ENCODE measurements at places on chromosomes 11 and 22. TPM values are rescaled to one million over a fixed set of nuclear protein-coding genes. Genes with fewer than 3 reads are reported as not detected.

RFPL3 gene
- total RNA-seq = not detected

GRCh38 chr11:125425601-125426000 lies 70.5 kb downstream of the FEZ1 start:
- H3K36me3 ChIP-seq = peaks cover 12% of the 10 kb centered on the region
- H3K27ac ChIP-seq = no peak overlapping the region
- peak; percentile 69 for DNase-seq
- H3K4me3 ChIP-seq = no peak overlapping the region
- no peaks in the 10 kb centered on the region for H3K27me3 ChIP-seq

DNA sequence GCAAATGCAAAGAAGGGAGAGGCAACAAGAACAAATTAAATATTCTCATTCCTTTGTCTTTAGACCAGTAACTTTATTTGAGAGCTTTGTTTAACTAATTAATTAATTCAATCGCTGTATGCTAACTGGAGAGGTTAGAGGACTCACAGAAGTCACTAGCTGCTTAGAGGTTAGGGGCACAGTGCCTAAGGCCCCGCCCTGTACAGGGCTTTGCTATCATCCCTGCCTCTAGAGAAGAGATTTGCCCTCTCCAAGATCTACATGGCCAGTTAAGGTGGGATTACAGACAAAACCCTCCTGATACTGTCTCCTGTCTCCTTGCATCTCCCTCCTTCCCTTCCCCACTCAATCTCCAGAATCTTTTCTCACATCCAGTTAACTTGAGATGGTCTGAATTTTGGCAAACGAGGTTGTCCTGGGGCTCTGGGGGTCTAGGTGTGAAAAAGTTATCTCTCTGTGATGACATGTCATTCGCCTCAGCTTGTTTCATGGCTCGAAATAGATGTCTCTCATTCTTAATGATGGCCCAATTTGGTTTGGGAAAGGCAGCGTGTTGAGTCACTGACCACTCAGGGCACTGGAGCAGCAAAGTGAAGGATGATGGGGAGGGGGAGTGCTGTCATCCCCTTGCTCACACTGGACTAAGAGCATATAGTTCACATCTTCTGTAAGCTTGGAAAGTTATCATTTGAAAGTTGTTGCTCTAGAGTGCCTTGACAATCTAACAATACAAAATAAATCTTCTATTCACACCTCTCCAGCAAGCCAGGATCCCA lies 190.9 kb downstream of the KIRREL3 start:
- H3K27me3 ChIP-seq = no peaks in the 10 kb centered on the region
- no peaks in the 10 kb centered on the region for H3K36me3 ChIP-seq
- H3K4me3 ChIP-seq = no peak overlapping the region
- no peak for DNase-seq
- H3K4me1 ChIP-seq = peaks cover 14% of the 10 kb centered on the region
- peak overlapping the region; percentile 3 for H3K27ac ChIP-seq

SCN4B gene
- total RNA-seq = 13.4 TPM

GRCh38 chr11:119683783-119684182 lies 45.2 kb downstream of the NECTIN1 start:
- no peak for DNase-seq
- H3K27ac ChIP-seq = no peak overlapping the region
- no peaks in the 10 kb centered on the region for H3K36me3 ChIP-seq
- H3K4me1 ChIP-seq = peaks cover 8% of the 10 kb centered on the region
- no peak overlapping the region for H3K4me3 ChIP-seq

GRCh38 chr11:12189543-12190235 lies 79.3 kb downstream of the MICAL2 start:
- H3K4me1 ChIP-seq = peaks cover 26% of the 10 kb centered on the region
- no peak overlapping the region for H3K27ac ChIP-seq

C11orf65 gene
- 1.3 TPM for total RNA-seq

GRCh38 chr22:25210793-25211192 lies 8.6 kb upstream of the CRYBB2 start:
- no peak overlapping the region for H3K27ac ChIP-seq
- H3K4me3 ChIP-seq = no peak overlapping the region
- no peaks in the 10 kb centered on the region for H3K27me3 ChIP-seq
- H3K4me1 ChIP-seq = no peaks in the 10 kb centered on the region

CHCHD10 gene
- 9.4 TPM for total RNA-seq

DNA sequence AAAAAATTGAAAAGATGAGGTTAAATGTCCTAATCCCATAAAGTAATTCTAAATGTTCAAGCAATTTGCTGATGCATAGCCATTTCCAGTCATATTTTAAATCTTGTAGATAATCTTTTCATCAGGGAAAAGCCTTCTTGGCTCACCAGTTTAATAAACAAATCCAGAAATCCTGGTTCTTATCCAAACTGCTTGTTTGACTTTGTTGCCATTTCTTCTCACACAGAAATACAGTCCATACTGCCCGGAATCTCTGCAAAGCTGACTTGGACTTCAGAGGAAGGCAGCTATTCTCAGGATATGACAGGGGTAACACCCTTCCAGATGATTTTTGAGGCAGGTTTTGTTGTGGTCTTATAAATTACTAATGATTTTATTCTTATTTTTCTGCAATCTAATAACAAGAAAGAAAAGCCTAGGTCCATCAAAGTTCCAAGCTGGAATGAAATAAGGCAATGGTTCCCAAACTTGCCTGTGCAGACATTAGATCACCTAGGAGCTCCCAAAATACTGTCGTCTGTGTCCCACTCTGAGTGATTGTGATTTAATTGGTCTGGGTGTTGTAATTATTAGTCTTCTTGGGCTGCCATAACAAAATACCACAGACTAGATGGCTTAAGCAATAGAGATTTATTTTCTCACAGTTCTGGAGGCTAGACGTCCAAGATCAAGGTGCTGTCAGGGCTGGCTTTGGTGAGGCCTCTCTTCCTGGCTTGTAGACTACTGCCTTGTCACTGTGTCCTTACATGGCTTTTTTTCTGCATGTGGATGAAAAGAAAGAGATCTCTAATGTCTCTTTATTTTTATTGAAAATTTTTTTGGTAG lies 55.1 kb upstream of the RCE1 start:
- no peak overlapping the region for H3K27ac ChIP-seq
- no peaks in the 10 kb centered on the region for H3K4me1 ChIP-seq
- no peak for DNase-seq

DNA sequence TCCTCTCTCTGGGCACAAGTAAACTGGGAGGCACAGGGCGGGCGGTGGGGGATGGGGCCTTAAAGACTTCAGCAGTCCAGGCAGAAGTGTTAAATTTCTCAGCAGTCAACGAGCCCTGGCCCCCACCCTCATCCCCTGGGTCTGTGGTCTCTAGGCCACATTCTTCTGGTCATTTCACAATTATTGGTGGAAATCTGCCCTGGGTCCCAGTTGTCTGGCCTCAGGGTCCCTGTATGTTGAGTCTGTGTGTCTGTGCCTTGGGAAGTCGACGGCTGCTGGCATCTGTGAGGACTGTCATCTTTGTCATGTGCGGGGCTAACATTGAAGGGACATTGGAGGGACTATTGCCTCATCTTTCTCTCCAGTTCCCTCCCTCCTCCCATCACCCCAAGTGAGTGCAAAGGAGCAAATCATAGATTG lies 1.7 kb downstream of the TSPAN18 start:
- no peak for DNase-seq
- H3K27me3 ChIP-seq = no peaks in the 10 kb centered on the region
- H3K27ac ChIP-seq = no peak overlapping the region

MRGPRX1 gene
- total RNA-seq = not detected

DNA sequence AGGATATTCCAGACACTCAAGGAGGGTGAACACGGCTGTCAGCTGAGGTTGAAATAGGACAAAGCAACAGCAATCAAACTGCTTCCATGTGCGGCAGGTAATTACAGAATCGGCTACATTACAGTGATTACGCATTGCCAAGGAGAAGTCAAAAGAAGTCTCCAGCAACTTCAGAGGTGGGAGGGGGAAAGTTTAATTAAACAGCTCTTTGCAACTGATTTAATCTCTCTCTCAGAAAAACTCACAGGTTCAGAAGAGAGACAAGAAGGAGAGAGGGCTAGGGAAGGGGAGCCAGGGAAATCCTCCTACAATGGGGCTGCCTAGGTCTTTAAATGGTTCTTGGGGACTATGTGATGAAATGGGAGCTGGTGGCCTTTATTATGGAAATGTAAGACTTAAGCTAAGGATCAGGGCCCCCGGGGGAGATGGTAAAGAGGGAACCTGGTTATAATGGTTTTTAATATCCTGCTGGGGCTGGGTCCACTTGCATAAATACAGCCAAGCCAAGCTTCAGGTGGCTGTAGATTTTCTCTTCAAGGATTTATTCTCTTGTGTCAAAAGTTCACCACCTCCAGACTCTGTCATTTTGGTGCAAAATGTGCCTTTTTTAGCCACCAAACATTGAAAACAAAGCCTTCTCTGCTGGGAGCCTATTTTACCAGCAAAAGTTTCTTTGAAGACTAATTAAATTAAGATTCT lies 354.7 kb upstream of the NARS2 start:
- H3K27me3 ChIP-seq = no peaks in the 10 kb centered on the region
- no peaks in the 10 kb centered on the region for H3K36me3 ChIP-seq
- H3K4me3 ChIP-seq = no peak overlapping the region
- no peak overlapping the region for H3K27ac ChIP-seq

DNA sequence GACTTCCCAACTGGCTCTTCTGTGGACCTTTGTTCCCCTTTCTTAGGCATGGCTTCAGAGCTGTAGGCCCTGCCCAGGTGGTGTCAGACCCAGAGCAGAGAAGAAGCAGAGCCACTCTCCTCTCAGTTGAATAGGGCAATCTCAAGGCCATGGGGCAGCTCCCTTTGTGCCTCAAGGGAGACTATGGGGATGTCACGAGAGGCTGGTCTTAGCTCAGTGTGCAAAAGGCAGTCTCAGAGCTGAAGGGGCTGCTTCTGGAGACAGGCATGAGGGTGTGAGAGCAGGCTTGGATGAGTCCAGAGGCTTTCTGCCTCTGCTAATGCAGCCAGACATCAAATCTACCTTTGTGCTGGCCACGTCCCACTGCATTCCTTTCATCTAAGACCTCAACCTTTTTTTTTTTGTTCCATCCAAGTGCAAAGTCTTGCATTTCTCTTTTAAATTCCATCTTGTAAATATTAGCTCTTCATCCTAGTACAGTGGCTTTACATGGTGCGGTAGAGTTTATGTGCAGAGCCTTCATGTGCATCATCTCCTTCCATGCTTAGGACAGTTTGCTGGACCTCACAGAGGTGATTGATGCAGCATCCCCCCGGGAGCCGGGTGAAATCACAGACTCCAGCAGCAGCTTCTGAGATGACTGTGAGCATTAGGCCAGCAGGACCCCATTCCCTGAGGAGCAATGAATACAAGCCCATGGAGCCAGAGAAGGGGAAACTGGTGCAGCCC lies 34.2 kb upstream of the FCHSD2 start:
- no peaks in the 10 kb centered on the region for H3K36me3 ChIP-seq
- H3K27me3 ChIP-seq = no peaks in the 10 kb centered on the region
- no peak overlapping the region for H3K4me3 ChIP-seq
- no peak for DNase-seq
- H3K4me1 ChIP-seq = peaks cover 30% of the 10 kb centered on the region

DNA sequence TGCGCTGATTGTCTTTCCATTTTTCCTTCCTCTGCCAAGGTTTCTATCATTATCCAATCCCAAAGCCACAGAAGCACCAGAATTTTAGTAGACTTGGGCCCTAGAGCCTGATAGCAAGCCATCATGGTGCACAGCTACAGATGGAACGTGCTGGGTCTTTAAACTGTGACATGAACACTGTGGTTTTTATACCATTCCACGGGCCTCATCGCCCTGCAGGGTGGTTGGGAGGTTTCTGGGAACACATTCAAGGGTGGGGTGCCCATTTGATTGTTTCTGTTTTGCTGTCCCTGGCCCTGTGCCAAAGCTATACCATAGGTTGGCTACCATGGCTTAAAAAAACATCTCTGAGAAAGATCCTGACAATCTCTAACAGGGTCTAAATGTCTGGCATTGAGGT lies 151.9 kb downstream of the CACNA1I start:
- no peaks in the 10 kb centered on the region for H3K27me3 ChIP-seq
- no peaks in the 10 kb centered on the region for H3K4me1 ChIP-seq
- no peak overlapping the region for H3K4me3 ChIP-seq
- H3K36me3 ChIP-seq = no peaks in the 10 kb centered on the region
- DNase-seq = no peak
- no peak overlapping the region for H3K27ac ChIP-seq

- no peaks in the 10 kb centered on the region for H3K27me3 ChIP-seq
- H3K4me3 ChIP-seq = no peak overlapping the region
- H3K27ac ChIP-seq = no peak overlapping the region
- H3K36me3 ChIP-seq = no peaks in the 10 kb centered on the region
- peaks cover 7% of the 10 kb centered on the region for H3K4me1 ChIP-seq
Observed at GRCh38 chr11:95147364-95147905, 57.8 kb downstream of the ENDOD1 start.

SYNGR1 gene
- total RNA-seq = 7.1 TPM

DNA sequence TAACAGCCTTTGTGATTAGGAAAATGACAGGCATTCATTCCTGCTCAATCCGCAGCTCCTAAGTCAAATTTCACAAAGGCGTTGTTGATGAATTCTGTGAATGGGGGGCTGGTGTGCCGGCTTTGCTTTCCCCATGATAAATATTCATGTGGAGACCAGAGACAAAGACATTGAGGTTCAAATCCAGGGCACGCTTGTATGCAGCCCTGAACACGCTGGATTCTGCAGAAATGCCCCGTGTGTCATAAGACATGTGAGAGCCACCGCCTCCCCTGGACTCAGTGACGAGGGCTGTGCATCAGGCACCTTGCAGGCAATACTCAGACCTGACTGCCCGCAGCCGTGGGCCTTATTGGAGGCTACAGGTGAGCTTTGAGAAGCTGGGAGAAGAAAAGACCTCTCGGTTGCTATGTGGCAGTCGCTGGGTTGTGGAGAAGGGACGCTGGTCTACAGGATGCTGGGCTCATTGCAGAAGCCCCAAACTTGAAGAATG lies 906.2 kb downstream of the BRD1 start:
- no peaks in the 10 kb centered on the region for H3K36me3 ChIP-seq
- H3K27ac ChIP-seq = no peak overlapping the region
- DNase-seq = no peak
- H3K4me1 ChIP-seq = no peaks in the 10 kb centered on the region

FOLR1 gene
- 64.9 TPM for total RNA-seq

PKDREJ gene
- total RNA-seq = not detected

DDX10 gene
- 39.0 TPM for total RNA-seq

- no peaks in the 10 kb centered on the region for H3K4me1 ChIP-seq
- H3K27ac ChIP-seq = no peak overlapping the region
- no peak overlapping the region for H3K4me3 ChIP-seq
- no peak for DNase-seq
- no peaks in the 10 kb centered on the region for H3K27me3 ChIP-seq
Observed at GRCh38 chr22:45077286-45077685, 67.5 kb upstream of the PHF21B start.

POLA2 gene
- total RNA-seq = 11.3 TPM

MOV10L1 gene
- total RNA-seq = 1.5 TPM

DNA sequence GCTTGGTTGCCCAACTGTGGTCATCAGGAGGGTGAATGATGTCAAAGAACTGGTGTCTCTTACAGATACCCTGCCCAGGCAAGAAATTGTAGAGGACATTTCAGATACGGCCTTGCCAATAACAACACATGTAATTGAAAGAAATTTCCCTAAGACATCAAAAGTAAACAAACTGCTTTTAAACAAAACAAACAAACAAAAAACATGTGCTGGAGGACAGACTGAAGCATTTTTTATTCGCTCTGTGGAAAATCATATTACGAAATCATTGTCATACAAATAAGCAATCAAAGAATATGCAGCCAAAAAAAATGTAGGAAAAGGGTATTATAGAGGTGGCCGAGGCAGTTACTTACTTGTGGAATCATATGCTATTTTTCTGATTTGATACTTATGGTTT lies 52.1 kb upstream of the MYEOV start:
- H3K27me3 ChIP-seq = no peaks in the 10 kb centered on the region
- H3K27ac ChIP-seq = no peak overlapping the region
- no peak for DNase-seq
- no peaks in the 10 kb centered on the region for H3K36me3 ChIP-seq
